NCI-H1694 (cell line): ENCODE measurements at places on chromosomes 3 and 15.

- no peak for DNase-seq
These were observed 26.1 kb downstream of the ZXDC start for GRCh38 chr3:126449621-126450051.

GRCh38 chr3:191959876-191960413 lies 499.0 kb downstream of the PYDC2 start:
- DNase-seq, result no peak

DNA sequence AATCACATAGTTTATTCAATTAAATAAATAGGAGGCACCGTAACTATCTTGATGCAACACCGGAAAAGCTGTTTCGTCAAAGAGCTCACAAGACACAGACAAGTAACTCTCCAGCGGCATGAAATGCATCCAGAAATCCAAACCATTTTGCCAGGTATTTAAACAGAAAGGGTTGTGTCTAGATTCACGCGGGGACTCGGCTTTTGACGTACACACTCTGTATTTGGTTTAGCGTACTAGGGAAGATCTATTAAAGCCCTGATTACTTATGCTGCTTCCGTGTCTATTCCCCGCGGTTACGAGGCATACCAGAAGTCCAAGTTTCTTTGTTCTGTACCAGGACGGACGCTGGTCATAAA lies 718 bp downstream of the BNIP2 start:
- DNase-seq, result peak; percentile 5

GRCh38 chr15:52217186-52217585 lies 26.0 kb upstream of the GNB5 start:
- no peak for DNase-seq

GRCh38 chr3:30309961-30310954 lies 296.1 kb upstream of the TGFBR2 start:
- DNase-seq, result no peak

DNA sequence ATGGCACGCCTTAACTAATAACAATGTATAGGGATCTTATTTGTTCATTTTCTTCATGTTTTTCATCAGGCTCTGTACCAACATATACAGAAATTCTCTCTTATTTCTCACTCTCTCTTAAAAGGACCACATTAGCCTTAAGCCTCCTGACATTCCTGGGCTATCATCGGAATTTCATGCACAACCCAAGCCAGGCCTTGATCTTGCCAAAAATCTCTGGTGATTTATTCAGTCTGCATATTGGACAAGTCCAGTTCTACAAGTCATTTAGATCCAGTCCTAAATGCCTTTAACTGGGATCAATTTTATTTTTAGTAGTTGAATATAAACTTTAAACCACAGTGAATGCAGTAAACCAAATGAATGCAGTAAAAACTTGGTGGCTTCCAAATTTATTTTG lies 385.4 kb downstream of the MECOM start:
- no peak for DNase-seq

DNA sequence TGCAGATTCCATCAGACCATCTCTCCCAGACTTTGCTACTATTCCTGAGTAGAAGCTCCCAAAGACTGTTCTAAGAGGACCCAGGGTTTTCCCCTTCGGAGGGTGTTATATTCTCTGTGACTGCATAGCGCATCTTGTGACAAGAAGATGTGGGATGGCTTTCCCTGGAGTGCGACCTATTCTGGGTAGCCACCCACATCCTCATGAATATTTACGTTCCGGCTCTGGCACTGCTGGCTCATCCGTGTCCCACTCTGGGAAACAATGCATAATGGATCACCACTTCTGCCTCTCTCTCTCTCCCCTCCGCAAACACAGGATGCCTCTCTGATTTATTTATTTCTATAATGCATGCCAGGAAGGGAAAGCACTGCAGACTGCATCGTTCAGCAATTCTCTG lies 166.1 kb downstream of the PYDC2 start:
- no peak for DNase-seq

DNA sequence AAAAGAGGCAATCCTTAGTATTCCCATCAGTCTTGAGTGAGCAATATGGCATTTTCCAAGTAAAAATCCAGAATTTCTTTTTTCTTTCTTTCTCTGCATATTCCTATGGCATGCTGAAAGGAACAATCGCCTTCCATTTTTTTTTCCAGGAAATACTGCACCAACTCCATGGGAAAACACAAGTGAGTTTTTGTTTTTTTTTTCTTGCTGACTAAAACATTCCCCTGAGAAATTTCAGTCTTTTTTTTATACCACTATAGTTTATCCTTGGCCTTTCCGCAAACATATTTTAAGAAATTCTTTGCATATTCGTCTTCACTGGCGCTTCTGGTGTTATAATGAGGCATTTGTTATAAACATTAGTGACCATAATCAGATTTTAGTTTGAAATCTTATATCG lies 429.6 kb upstream of the MDFIC2 start:
- DNase-seq, result no peak

- no peak for DNase-seq
These were observed 3.2 kb downstream of the SETD5 start for GRCh38 chr3:9400616-9401015.

DNA sequence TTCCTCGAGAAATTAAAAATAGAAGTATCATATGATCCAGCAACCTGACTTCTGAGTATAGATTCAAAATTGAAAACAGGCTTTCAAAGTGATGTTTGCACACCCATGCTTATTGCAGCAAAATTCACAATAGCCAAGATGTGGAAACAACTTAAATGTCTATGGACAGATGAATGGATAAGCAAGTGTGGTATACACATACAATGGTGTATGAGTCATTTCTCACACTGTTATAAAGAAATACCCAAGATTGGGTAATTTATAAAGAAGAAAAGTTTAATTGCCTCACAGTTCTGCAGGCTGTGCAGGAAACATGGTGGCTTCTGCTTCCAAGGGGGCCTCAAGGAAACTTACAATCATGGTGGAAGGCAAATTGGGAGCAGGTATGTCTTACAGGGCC lies 100.8 kb downstream of the KLF13 start:
- DNase-seq, result no peak
